ENCODE measurements at places on chromosomes 11 and 22.
A peak's percentile ranks its signal among the peaks of the same experiment; 100 is the strongest.

DNA sequence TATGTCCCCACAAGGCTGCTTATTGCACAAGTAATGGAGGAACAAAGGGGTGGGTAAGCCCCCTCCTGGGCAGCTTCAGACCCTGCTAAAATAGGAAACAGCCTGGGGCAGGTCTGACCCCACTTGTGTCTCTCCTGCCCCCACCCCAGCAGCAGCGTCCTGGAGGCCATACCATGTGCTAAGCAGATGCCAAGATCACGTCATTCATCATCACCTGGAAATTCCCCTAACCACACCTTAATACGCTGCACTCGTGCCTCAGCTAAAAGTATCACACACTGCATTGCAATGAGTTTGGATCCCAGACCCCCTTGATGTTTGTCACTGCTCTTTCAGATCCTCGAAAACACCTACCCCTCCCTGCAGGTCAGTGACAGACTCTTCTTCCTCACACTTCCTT, 27.8 kb upstream of the GGTLC2 start:
- DNase-seq: no peak

DNA sequence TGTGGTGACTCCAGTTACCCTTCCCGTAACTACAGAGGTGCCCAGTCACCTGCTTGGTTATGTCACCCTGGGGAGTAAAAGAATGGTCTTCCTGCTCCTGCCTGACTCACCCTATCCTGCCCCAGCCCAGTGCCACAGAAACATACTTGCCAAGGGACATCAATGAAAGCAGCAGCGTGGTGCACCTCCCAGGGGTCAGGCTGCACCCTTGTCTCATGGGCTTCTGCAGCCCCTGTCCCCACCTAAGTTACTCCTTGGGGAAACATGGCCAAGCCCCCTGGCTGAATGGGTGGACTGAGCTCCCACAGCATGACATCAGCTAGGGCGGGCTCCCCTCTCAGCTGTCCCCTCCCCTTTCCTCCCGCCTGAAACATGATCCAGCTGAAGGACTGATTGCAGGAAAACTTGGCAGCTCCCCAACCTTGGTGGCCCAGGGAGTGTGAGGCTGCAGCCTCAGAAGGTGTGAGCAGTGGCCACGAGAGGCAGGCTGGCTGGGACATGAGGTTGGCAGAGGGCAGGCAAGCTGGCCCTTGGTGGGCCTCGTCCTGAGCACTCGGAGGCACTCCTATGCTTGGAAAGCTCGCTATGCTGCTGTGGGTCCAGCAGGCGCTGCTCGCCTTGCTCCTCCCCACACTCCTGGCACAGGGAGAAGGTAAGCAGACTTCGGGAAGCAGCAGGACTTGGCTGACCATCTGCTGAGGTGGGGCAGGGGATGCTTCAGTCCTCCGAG, at the start of gene HTR3A:
HTR3A (plus strand) TSS at position 368 of the 730 bp plus-strand sequence; CDS start at position 586, 218 bp downstream.
- no peak for DNase-seq

DNA sequence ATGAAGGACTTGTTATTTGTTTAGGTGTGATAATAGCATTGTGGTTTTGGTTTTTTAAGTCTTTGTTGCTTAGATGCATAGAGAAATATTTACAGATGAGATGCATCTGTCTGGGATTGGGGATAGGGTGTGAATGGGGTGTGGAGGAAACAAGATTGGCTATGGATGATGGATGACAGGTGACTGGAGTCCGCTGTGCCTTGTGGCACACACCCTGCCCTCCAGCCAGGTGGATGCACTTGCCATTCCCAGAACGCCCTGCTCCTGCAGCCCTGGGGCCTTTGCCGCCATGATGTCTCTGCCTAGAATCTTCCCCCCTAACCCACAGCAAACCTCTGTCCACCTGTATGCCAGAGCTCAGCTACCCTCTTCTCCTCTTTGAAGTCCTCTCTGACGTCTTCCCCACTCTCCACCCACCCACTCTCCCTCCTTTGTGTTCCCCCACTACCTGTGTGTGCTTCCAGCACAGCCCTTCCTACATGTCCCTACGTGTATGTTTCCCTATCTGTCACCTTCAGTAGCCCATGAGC, 54.7 kb downstream of the WNT11 start:
- no peak for DNase-seq

DNA sequence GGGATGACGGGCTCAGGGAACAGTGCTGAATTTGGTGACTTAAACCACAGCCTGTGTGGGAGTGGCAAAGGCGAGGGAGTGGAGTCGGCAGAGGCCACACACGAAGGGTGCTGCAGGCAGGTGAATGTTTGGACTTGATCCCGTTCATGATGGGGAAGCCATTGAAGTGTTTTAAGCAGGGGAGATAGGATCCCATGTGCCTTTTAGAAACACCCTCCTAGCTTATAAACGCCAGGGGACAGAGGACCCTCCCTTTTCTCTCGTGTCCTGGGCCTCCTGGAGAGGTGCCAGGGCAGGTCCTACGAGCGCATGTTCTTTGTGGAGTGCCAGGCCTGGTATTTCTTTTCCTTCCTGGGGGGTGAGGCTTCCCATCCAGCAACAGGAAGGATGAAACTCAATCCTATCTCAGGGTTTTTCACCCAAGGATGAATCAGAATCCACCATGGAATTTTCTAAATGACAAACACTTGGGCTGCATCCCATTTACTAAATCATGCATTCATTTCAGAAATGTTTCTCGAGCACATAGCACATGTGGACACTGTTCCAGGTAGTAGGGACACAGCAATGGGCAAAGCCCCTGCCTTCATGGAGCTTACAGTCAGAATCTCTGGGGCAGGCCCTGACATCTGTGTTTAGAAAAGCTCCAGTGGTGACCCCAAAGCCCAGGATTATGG, 59.6 kb downstream of the CHRDL2 start:
- no peak for DNase-seq

DNA sequence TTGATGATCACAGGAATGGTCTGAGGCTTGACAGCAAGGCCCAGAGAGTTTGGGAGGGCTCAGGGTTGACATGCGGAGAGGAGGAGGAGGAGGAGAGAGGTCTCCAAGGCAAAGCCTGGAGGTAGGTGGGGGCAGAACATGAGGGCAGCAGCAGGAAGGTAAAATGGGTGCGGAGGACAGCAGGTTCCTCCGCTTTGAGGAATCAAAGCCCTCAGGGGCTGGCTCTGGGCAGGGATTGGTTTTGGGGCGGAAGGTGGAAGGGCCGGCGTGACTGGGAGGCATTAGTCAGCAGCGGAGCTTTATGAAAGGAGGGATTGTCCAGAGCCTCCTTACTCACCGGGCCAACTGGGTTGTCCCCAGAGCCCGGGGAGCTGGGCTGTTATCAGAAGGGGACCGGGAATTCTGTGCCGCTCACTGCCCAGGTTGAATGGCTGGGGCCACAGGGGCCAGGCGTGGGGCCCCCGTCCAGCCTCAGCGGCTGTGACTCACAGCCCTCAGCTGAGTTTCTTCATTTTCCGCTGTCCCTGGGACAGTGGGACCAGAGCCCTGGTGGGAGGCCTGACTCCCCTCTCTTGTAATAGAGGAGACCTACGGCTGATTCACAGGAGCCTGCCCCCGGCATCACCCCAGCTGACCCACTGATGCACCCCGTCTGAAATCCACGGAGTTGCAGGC, 36.2 kb downstream of the LIF start:
- no peak for DNase-seq

GRCh38 chr11:109089144-109089543, 332.8 kb upstream of the C11orf87 start:
- no peak for DNase-seq

DNA sequence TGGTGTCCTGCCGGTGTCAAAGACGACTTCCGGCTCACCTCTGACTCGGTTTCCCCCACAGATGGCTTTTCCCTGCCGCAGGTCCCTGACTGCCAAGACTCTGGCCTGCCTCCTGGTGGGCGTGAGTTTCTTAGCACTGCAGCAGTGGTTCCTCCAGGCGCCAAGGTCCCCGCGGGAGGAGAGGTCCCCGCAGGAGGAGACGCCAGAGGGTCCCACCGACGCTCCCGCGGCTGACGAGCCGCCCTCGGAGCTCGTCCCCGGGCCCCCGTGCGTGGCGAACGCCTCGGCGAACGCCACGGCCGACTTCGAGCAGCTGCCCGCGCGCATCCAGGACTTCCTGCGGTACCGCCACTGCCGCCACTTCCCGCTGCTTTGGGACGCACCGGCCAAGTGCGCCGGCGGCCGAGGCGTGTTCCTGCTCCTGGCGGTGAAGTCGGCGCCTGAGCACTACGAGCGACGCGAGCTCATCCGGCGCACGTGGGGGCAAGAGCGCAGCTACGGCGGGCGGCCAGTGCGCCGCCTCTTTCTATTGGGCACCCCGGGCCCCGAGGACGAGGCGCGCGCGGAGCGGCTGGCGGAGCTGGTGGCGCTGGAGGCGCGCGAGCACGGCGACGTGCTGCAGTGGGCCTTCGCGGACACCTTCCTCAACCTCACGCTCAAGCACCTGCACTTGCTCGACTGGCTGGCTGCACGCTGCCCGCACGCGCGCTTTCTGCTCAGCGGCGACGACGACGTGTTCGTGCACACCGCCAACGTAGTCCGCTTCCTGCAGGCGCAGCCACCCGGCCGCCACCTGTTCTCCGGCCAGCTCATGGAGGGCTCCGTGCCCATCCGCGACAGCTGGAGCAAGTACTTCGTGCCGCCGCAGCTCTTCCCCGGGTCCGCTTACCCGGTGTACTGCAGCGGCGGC, 5.5 kb downstream of the B3GNT6 start:
- peak; percentile 55 for DNase-seq

GRCh38 chr11:117189191-117189940, 9.8 kb upstream of the TAGLN start:
- DNase-seq: no peak

GRCh38 chr22:43014869-43015676, at the start of gene PACSIN2:
Gene PACSIN2, minus strand, starts transcription at chr22:43015149. Its CDS starts 103,069 bp downstream, at chr22:42912080.
- peak; percentile 100 for DNase-seq

- DNase-seq: no peak
Measured at GRCh38 chr11:48127521-48128183, 89.0 kb upstream of the OR4B1 start.

DNA sequence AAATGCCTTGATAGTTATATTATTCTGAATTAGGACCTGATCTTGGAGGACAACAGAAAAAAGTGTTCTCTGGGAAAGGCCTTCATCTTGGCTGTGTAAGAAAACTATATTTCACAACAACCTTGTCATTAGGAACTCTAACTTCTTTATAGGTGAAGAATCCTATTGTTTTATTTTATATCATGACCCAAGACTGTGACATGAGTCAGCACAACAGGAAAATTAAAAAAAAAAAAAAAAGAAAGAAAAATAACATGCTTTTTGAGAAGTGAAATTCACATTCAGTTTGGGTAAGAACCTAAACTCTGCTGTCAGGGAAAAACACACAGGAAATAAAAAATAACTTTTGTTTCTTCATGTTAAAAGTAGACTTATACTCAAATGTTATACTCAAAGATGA, 11.7 kb upstream of the FOLR2 start:
- DNase-seq: no peak

GRCh38 chr11:65623852-65624616, 8.5 kb downstream of the PCNX3 start:
- no peak for DNase-seq

DNA sequence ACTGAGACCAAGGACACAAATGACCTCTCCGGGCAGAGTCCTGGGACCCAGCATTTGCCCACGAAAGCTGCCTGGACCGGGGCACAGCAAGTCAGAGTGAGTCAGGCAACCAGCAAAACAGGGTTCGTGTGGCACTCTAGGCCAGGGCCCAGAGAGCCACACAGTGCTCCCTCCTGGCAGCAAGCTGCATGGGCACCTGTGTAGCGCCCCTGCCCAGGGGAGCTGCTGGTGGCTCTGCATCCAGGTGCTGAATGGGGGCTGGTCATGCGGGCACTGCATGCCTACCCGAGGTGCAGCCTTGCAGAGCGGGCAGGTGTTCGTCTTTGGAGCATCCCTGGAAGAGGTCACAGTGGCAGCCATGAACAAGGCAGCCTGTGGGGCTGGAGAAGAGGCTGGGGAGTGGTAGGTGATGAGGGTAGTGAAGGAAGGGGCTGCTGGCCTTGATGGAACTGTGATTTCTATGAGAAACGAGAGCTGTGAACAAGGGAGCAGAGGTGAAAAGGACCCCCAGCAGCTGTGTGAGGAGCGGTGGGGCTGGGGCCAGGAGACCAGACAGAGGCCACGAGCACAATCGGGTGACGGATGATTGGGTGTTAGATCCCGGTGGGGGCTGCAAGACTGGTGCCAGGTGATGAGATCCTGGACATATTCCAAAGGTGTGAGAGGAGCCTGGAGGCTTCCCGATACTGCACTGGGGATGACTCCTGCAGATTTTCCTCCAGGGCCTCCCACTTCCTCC, 63.3 kb downstream of the DGCR2 start:
- no peak for DNase-seq

GRCh38 chr11:94546886-94547285, 3.2 kb downstream of the FUT4 start:
- no peak for DNase-seq

DNA sequence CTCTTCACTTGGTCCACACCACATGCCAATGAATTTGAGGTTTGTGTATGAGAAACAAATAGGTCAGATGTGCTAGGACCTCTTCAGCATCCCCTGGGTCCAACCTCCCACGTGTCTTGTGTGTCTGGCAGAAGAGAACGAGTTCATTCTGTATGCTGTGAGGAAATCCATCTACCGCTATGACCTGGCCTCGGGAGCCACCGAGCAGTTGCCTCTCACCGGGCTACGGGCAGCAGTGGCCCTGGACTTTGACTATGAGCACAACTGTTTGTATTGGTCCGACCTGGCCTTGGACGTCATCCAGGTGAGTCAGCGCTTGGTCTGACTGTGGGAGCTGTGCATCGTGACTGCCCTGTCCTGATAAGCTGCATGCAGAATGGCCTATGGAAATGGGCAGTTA, 101.0 kb upstream of the SORL1-AS1 start:
- no peak for DNase-seq

- peak; percentile 97 for DNase-seq
Measured at GRCh38 chr11:47415949-47416472, 7.6 kb downstream of the SLC39A13 start.

GRCh38 chr11:79019975-79020374, 420.9 kb downstream of the TENM4 start:
- no peak for DNase-seq

DNA sequence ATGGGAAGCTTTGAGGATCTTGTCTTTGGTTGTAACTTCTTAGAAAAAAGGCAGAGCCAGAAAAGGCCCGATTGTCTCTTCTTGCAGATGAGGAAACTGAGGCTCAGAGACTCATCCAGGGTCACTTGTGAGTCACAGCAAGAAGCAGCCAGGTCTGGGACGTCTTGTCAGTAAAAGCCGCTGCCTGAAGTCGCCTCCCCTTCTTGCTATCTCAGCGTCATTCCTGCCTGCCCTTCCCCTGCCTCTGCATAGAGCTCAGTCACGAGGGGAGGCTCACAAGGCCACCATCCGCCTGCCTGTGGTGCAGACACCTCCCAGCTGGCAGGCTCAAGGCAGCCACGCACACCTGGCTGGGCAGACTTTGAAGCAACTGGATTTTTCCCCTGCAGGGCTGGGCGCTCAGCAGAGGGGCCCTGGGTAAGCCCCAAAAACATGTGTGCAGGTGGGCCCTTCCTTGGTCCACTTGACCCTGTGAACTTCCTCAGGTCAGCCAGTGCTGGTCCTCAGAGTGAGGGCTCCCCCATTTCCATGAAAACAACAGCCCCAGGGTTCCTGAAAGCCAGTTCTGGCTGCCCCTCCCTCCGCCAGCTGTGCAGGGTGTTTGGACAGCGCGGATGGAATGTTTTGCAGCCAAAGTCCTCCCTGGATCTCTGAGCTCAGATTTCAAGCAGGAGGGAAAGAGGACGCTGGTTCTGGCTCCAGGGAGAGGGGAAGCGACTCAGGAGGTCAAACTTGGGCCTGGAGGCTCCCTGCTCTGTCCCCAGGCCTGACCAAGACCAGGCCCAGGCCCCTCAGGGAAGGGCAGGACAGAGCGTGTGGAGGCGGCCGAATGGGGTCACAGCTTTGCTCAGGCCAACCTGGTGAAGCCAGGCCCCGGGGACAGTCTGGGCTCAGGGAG, 6.0 kb upstream of the RAB3IL1 start:
- peak; percentile 74 for DNase-seq

All from hepatic stellate cell (primary cell).